ENCODE measurements at places on chromosomes 3 and 15. TPM values are rescaled to one million over a fixed set of nuclear protein-coding genes. Genes with fewer than 3 reads are reported as not detected.

FOXL2 gene
- total RNA-seq, result not detected

ARGFX gene
- not detected for total RNA-seq

REC114 gene
- total RNA-seq, result not detected

LRRC15 gene
- not detected for total RNA-seq

ACTC1 gene
- not detected for total RNA-seq

SCAMP5 gene
- total RNA-seq, result 1.3 TPM

ZNF385D gene
- total RNA-seq, result not detected
